Hematopoietic multipotent progenitor cell treated with erythropoietin and hydrocortisone succinate and interleukin-3 and kit ligand, for 6 days (in vitro differentiated cells): ENCODE measurements at places on chromosomes 16 and 17.

- peak; percentile 39 for DNase-seq
Measured at GRCh38 chr17:29590411-29591145, 1.1 kb upstream of the GIT1 start.

DNA sequence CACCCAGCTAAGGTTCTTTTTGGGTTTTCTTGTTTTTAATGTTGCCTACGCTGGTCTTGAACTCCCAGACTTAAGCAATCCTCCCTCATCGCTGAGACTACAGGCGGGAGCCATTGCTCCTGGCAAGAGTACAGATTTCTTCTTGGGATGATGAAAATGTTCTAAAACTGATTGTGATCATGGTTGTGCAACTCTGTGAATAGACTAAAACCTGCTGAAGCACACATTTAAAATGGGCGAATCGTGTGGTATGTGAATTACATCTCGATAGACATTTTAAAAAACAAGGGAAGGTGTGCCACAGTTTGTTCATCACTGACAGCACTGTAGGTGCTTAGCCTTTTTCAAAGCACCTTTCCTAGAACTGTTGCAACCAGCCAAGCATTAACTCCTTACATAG lies 48.8 kb upstream of the CDH3 start:
- DNase-seq: no peak

DNA sequence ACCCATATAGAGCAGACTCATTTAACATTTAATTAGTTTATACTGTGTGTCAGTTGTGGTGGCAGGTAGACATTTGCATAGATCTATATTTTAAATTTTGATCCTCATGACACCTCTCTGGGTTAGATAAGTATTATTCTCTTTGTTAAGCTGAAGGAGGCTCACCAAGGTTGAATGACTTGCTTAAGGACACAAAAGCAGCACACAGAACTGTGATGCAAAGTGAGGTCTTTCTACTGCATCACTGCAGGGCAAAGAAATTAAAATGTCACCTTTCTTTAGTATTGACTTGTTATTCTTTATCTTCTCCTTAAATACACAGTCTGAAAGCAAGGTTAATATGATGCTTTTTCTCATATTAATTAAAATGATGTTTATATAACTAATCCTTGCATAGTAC lies 8.6 kb upstream of the TOX3 start:
- no peak for DNase-seq

GRCh38 chr16:79805621-79806020 lies 205.1 kb upstream of the MAF start:
- no peak for DNase-seq

DNA sequence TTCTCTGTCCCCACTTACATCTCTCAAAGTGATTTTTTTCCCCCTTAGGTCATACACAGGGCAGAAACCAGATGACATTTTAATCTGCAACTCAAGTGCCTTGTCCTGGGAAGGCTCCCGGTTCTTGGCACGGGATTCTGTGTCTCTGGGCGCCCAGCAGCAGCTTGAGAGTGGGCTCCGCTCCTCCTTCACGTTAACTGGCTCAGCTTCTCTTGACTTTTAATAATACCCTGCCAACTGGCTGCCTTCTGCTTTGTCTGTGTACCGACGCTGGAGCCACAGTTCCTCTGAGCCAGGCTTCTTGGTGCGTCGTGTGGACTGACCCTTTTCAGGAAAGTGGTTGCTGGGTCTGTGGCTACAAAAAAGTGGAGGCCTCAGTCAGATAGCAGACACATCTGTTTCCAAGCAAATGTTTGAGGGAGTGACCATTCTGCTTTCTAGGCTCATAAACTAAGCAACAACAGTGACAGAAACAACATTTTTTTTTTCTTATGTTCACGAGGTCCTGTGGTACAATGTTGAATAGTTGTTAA lies 64.9 kb downstream of the IRF8 start:
- DNase-seq: no peak

GRCh38 chr17:83191388-83192160 lies 112.2 kb downstream of the METRNL start:
- no peak for DNase-seq

DNA sequence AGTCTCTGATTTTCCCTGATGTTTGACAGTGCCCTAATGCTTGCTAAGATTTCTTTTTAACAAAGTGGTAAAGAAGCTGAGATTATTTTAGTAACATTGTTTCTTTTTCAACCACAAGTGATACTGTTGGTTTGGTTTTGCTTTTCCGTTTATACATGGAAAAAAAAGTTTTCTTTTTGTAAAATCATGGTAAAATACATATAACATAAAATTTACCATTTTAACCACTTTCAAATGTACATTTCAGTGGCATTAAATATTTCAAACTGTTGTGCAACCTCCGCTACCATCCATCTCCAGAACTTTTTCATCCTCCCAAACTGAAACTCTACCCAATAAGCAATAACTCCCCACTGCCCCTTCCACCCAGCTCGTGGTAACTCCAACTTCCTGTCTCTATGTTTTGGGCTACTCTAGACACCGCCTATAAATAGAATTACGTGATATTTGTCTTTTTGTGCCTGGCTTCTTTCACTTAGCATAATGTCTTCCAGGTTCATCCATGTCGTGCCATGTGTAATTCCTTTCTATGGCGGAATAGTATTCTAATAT lies 4.6 kb downstream of the CIITA start:
- DNase-seq: no peak

GRCh38 chr17:74051348-74051747 lies 152.1 kb upstream of the RPL38 start:
- DNase-seq: no peak

- no peak for DNase-seq
Measured at GRCh38 chr17:55990332-55991006, 162.8 kb upstream of the ANKFN1 start.

- no peak for DNase-seq
Measured at GRCh38 chr17:43540821-43541674, 5.1 kb downstream of the ETV4 start.

- no peak for DNase-seq
Measured at GRCh38 chr17:22128723-22129122, 436.4 kb downstream of the KCNJ18 start.

GRCh38 chr17:15092261-15092660 lies 172.9 kb downstream of the PMP22 start:
- DNase-seq: no peak

DNA sequence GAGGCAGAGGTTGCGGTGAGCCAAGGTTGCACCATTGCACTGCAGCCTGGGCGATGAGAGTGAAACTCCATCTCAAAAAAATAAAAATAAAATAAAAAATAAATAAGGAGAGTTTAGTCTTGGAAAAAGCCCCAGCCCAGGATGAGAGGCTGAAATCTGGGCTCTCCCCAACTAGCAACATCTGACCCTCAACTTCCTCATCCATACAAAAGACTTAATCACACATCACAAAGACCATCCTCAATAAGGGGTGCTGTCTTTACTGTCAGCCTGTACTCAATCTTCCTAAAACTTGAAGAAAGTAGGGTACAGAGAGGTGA lies 11.4 kb upstream of the SLC4A1 start:
- DNase-seq: no peak

GRCh38 chr17:76485569-76485968 lies 15.7 kb downstream of the RHBDF2 start:
- DNase-seq: no peak

GRCh38 chr17:32464374-32464773 lies 20.1 kb downstream of the PSMD11 start:
- no peak for DNase-seq

GRCh38 chr17:2074919-2075318 lies 20.0 kb downstream of the HIC1 start:
- no peak for DNase-seq

DNA sequence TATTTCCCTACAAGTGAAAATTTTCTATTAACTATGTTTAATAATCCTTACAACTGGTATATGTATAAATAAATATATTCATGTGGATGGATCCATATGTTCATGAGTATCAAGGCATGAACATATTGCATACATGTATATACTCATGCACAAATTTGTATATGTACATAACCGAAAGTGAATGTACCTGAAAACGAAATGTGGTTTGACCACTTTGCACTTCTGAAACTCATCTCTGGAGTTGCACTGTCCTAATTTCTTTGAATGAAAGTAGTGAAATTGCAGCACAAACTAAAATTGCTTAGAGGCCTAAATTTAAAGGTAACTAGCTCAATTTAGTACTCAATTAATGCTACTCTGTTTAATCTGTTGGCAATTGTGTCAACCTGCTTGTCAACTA lies 27.4 kb upstream of the GNAO1 start:
- no peak for DNase-seq

- DNase-seq: no peak
Measured at GRCh38 chr17:60138769-60139437, 10.9 kb upstream of the CA4 start.

DNA sequence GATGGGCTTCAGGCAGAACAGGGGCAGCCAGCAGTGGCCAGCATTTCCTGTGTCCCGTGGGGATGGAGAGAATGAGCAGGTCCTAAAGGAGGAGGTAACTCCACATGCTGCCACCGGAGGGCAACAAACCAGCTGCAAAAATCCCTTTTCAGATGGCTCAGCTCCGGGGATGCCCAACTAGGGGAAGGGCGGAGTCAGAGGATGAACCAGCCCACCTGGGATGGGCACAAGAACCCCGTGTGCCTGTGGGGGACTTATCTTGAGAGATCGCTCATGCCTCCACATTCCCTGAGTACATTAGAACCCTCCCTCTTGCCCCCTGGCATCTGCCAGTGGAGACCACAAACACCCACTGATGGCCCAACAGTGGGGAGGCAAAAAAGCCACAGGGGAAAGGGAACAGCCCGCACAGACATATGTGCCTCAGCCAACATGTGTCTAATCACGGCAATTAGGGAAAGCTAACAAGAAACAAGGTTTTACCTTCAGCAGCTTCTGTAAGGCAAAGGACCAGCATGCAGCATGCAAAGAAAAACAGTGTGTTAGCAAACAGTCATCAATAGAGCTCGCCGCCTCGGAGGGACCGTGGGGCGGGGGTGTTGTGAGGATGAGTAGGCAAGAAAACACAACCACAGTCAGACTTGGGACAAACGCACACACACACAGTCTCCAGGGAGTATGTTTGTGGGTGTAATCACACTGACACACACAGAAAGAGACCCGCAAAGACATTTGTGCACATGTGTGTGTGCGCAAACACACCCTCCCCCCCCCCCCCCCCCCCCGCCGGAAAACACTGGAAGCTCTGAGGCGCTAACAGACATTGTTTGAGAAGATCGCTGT lies 64.0 kb downstream of the MYO18A start:
- peak; percentile 81 for DNase-seq

DNA sequence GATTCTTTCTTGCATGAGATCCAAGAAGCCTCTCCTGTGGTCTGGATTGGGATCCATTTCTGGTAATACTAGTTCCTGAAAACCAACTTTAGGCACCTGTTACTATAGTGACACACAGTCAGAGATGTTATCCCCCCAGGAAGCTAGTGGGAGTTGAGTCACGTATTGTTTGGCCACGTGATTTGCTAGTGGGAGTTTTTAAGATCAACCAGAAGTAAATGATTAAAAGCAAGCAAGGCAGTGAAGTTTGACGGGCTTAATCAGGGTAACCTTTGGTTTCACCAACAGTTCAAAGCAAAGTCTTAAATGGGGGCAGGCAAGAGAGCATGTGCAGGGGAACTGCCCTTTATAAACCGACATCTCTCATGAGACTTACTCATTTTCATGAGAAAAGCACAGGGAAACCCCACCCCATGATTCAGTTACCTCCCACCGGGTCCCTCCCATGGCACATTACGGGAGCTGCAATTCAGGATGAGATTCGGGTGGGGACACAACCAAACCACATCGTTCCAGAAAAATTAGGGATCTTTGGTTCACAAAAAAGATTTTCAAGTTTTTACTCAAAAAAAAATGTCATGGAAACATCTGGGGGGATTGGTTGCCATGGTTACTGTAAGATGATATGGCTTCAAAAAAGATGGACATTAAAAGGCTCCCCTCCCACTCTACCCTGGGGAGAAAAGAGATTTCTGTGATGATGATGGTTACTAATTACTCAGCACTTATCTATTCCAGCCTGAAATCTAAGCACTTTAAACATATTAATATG lies 483.1 kb upstream of the ERCC4 start:
- peak; percentile 6 for DNase-seq

- no peak for DNase-seq
Measured at GRCh38 chr17:80109066-80109660, 7.8 kb downstream of the GAA start.

DNA sequence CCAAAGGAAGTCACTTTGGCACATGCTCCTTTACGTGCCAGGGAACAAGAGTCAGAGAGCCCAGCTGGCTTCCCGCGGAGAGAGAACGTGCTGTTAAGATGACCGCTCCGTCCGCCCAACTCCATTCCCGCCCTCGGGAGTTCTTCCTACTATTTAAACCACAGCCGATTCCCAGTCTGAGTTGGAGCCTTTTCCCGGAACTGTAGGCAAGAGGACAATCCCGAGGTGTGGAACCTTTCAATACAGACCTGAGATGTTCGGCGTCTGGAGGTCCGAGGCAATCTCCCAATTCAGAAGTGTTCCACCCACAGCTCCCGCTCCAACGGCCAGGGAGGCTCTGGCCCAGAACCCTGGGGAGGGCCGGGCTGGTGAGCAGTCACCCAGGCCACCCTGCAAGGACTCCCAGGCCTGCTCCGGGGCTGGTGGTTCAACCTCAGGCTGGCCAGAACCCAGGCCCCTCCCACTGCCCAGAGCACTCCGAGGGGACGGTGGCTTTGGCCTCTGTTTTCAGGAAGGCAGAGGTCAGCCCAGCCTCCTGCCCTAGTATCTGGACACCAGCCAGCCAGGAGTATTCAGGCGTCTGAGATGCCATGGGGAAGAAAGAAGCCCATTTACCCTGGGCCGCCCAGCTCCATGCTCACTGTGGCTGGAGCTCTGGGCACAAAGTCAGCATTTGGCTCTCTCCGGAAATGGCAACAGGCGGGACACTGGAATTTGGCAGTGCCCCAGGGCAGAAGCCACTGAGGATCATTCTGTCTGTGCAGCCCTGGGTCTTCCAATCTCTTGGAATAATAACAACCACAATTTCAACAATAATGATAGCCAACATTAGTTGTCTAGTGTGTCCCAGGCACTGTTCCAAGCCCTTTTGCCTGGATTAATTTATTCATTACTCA lies 21.4 kb downstream of the EMP2 start:
- DNase-seq: no peak

DNA sequence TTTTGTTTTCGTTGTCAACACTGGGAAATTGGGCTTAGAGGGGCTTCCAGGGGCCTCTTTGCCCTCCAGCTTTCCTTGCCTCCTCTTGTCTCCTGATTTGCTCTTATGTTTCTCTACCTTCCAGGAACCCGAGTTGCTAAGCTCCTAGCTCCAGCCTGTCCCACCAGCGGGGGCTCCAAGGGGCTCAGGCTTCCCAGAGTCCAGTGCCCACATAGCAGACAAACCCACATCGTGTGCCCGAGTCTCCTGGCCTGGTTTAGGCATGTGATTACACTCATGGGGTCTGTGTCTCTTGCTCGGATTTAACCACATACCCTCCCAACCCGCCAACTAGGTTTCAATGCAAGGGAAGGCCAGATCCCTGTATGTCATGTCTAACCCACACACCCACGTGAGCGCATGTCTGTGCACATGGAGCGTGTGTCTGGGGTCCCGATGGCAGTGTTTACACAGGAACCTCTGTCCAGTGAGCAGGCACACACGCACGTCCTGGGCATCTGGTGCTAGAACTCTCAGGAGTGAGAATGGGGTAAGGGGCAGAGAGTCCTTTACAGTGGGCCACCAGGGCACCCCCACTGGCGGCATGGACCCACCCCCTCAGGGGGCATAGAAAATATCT lies 76.1 kb upstream of the MED9 start:
- DNase-seq: no peak
